Activated CD4-positive, alpha-beta memory T cell treated with anti-CD3 and anti-CD28 coated beads, Interleukin-2, amount 10 ng/mL, durations not matched to agents 7 days and 5 days (primary cell): ENCODE measurements at places on chromosomes 11 and 22. TPM values are rescaled to one million over a fixed set of nuclear protein-coding genes. Genes with fewer than 3 reads are reported as not detected.

DNA sequence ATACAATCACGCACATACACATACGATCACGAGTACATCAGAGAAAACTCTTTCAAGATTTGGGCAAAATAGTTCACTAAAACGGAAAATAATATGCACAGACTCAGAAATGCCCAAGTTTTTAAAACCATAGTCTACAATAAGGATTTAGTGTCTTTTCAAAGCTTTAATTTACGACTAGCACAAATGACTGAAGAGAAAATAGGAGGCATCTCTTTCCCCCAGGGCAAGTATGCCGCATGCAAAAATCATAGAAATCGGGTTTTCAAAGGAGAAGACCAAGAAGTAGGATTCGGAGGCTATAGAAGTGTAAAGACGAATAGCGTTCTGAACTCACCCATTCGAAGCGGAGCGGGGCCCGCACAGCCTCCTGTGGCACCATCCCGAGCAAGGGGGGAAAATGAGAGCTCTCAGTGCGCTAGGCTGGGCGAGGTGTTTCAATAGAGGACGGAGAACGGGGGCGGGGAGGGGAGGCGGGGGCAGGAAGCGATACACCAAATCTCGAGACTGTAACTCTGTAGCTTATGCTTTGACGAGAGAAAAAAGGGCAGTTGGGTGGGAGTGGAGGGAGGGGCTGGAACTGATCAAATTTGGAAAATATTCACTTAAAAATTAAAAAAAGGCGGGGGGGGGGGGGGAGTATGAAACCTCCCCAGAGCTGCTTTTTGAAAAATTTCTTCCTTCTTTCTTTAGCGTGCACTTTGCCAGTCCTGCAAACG, 15.8 kb downstream of the BLID start:
- no peak for DNase-seq

CADM1 gene
- 2.5 TPM for total RNA-seq

DNA sequence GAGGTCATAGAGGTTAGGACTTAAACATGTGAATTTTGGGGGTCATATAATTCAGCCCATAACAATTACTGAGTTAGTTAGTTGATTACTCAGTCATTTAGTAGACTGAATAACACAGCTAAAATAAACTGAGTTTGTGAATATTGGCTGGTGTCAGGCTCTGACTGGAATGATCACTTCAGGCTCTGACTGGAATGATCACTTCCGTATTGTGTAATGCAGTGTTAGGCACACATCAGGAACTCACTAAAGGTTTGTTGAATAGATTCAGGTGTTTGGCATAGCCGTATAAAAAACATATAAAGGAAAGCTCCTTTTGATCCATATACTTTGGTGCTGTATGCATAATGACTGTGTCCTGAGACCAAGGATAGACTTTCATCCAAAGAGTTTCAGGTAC, 610.5 kb downstream of the INSC start:
- DNase-seq = no peak

DNA sequence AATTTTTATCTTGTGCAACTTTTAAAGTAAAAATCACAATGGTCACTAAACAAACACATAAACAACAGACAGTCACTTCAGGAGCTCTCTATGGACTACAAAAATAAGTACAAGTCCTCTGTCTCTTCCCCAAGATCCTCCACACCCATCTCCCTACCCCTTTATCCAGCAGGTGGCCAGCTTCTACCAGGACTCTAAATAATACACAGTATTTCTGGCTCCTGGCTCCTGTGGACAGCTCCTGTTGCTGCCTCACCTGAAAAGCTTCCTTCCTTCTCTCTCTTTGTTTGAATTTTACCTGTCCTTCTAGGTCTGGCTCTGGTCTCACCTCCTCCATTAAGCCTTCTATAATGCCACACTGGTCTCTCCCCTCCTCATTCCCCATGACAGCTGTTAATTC, 86.1 kb downstream of the CLPB start:
- DNase-seq = no peak

DNA sequence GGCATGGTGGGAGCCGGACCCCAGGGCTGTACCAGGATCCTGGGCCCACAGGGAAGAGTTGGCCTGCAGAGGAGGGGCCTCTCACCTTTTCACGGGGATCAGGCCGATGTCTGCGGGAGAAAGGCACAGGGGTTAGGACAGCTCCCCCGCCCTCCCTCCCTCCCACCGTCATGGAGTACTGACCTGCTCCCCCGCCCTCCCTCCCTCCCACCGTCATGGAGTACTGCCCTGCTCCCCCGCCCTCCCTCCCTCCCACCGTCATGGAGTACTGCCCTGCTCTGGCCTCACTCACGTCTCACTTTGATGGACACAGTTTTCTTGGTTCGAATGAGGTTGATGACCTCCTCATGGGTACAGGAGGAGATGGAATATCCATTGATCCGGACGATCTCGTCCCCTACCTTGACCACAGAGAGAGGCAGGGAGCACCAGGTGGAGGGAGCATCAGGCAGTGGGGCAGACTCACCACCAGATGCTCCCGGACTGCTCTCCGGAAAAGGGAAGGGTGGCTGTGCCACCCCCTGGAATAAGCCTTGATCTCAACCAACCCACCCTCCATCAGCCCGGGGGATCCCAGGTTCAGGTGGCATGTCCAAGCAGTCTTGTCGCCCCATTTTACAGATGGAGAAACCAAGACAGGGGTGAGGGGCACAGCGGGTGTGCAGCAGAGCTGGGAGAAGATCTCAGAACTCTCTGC, 17.1 kb downstream of the USH1C start:
- DNase-seq = no peak

GRCh38 chr11:105466582-105467228, 143.2 kb upstream of the GRIA4 start:
- no peak for DNase-seq
